ENCODE measurements at places on chromosomes 2 and 18.

- DNase-seq = no peak
These were observed 121.8 kb downstream of the DSC3 start for GRCh38 chr18:30920757-30921156.

- DNase-seq = no peak
These were observed 87.9 kb upstream of the LRRTM1 start for GRCh38 chr2:80392441-80392840.

DNA sequence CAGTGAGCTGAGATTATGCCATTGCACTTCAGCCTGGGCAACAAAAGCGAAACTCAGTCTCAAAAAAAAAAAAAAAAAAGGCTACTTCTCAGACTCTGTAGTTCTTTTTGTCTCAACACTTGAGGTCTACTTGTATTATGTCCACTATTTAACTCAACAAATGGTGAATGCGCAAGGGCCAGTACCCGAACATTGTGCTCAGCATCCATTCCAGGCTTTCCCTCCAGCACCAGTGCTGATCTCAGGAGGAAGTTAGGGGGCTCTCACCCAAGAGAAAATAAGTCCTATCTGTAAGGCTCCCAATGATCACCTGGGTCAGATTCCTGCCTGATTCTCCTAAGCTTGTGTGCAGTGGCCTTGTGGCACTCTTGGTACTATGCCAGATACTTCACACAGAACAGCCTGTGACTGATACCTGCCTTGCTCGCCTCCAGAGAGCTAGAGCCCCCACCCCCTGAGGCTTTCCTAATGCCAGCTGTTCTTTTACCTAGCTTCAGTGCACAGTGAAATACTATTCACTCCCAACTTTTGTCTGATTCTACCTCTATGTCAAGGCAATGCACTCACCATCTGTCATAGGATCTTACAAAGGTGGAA is 74.9 kb downstream of the INO80D start:
- no peak for DNase-seq

- no peak for DNase-seq
These were observed 95.0 kb downstream of the DGKD start for GRCh38 chr2:233449081-233449901.

DNA sequence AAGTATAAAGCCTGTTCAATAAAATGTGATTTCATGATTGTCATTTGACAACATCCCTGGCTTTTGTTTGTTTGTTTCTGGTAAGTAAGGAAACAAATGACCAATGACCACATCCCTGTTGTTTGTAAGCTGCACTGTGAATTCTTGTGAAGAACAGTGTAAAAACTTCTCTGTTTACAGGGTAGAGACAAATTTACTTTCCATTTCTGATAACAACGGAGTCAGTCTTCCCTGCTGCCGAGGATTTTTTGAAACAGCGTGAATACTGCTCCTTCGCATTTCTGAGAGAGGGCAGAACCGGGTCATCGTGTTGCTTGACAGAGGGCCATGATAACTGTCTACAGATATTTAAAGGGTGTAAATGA is 38.4 kb upstream of the CTAGE1 start:
- DNase-seq = no peak

- no peak for DNase-seq
These were observed 12.5 kb downstream of the ABCG8 start for GRCh38 chr2:43851011-43851980.

GRCh38 chr2:69917852-69918251 is 2.9 kb downstream of the MXD1 start:
- DNase-seq = no peak

DNA sequence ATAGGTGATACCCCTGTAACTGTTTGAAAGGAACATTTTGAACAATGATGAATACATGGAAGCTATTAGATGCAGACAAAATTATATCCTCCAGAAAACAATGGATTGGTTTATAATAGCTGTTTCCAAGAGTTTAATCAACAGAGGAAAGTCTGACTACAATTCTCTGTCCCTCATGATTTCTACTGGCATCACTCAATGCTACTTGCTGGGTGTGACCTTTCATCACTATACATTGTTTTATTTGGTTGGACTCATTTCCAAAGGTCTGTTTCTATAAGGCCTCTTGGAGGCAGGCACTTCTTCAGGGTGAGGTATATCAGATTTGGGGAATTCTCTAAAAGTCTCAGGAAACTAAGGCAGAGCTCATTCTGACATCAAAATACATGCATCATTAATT is 636.1 kb upstream of the SLC8A1 start:
- no peak for DNase-seq

GRCh38 chr18:9737472-9738121 is 29.5 kb downstream of the RAB31 start:
- no peak for DNase-seq

DNA sequence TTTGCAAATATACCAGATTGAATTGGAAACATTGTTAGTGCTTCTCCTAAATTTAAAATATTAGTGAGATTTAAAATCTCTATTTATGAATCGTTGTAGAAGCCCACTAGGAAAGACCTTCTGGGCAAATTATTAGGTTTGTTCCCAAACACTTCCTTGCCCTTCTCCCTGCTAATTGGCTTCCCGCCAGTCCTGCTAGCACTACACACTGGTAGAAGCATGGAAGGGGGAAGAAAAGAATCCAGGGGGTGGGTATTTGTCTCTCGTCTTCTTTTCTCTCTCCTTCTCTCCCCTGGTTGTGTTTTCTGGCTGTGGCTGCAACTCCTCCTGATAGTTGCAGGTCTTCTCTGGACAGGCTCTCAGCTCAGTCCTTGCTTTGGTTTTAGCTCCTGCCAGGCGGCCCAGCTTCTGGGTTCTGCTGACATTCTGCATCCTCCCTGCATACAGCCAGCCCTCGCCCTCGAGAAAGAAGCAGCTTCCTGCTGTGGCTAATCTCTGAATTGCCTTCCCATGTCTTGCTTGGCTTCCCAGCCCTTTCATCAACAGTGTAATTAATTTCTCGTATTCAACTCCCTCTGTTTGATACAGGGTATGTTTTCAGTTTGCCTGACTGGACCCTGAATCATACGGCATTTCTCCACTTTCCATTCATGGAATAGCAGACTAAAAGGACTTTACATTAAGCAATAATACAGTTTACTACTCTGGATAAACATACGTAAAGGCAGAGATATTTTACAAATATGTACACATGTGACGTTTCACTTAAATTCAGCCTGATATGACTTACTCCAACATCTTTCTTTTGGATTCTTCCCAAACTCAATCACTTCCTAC is 6.9 kb upstream of the PARD3B start:
- no peak for DNase-seq

GRCh38 chr2:238644095-238645081 is 203.5 kb upstream of the TWIST2 start:
- no peak for DNase-seq

DNA sequence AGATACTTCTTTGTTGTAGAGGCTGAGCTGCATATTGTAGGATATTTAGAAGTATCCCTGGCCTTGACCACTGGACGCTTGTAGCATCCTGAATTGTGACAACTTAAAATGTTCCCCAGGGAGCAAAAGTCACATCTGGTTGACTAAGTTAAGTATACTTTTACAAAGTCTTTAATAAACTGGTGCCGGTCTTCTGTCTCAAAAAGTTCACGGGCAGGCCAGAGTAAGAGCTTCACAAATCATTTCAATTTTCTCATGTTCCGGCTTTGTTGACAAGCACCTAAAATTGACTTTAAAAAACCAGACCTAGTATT is 18.4 kb downstream of the ATP8B1 start:
- no peak for DNase-seq

DNA sequence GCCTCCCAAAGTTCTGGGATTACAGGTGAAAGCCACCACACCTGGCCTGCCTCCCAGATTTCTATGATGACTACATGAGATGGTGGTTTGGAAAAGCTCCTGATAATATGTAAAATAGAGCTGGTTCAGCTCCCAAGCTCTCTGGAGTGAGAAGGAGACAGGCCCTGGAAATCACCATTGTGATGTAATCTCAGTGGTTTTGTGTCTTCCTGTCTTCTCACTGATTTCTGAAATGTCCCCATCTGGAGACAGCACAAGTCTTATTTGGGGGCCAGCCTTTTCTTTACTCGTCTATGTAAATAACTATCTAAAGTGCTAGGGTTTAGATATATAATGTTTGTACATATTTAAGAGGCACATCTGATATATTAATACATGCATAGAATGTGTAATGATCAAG is 64.0 kb downstream of the CCNT2 start:
- no peak for DNase-seq

- no peak for DNase-seq
These were observed at the start of gene PROKR1 for GRCh38 chr2:68643011-68643873. Gene PROKR1, plus strand, starts transcription at chr2:68643579. Its CDS starts 2,243 bp downstream, at chr2:68645822.

DNA sequence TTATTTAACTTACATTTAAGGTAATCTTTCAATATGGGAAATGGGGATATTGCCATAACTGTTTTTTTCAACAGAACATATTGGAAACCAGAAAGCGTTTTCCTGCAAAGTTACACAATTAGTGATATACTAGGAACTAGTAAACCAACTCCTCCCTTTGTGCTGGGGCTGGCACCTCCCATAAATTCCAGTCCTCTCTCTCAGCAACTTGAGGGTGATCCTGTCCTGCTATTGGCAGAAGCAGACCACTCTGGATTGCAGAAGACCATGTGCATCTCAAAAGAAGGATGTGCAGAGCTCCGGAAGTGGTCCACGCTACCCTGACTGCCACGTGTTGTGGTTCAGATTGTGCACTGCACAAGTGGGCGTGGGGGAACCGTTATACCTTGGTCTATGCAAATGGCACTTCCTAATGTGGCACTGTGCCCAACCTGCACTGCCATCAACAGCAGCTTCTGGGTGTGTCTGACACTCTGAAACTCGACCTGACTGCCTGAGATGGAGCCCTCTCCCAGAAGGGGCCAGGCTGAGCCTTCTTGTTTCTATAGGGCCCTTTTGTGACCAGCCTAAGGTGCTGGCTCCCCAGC is 219.2 kb downstream of the ZNF516 start:
- DNase-seq = no peak

- DNase-seq = no peak
These were observed 41.6 kb downstream of the SH3RF3 start for GRCh38 chr2:109170645-109171044.

DNA sequence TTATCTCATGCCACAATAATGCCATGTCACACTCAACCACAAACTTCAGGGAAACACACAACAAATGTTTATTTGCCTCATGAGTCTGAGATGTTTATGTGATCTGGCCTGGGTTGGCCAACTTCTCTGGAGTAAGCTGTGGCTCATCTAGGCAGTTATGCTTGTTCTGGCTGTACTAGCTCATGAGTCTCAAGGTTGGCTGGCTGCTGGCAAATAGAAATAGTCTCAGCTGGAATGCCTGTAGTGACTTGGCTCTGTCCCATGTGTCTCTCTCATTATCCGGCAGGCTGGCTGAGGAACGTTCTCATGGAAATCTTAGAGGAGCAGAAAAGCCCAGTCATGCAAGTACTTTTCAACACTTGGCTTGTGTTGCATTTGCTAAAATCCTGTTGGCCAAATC is 234.9 kb upstream of the CDH2 start:
- no peak for DNase-seq

GRCh38 chr2:123563515-123563914 is 461.6 kb upstream of the CNTNAP5 start:
- DNase-seq = no peak

- DNase-seq = no peak
These were observed 32.7 kb upstream of the SERTAD2 start for GRCh38 chr2:64686283-64686956.

GRCh38 chr2:53901192-53901591 is 41.4 kb upstream of the GPR75 start:
- DNase-seq = no peak

DNA sequence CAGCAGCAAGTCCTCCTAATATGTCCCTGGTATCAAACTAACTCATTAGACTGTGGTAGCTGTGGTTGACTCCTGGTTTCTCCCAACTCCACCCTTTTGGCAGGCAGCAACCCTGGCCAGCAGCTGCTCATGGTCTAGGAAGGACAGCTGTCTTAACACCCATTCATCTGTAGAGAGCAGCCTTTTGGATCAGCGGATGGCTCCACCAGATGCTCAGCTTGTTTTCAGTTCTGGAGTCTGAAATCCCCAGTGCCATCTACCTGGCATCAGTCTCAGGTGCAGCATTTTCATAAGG is 100.5 kb downstream of the SPOPL start:
- no peak for DNase-seq

DNA sequence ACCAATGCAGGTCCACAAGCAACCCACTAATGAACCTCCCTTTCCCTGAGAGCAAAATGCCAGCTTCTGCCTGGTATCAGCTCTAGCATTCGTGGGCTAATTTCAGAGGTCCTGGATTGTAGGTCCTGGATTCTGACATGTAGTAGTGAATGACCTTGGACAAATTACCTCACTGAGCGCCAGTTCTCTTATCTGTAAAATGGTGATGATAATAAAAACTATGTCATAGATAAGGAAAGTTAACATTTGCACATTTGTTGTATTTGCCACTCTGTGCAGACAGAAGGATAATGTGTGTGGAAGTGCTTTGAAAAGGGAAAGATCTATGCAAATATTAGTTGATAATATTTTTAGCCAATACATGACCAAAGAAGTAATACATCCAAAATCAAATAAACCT is 4.1 kb upstream of the TET3 start:
- DNase-seq = no peak

DNA sequence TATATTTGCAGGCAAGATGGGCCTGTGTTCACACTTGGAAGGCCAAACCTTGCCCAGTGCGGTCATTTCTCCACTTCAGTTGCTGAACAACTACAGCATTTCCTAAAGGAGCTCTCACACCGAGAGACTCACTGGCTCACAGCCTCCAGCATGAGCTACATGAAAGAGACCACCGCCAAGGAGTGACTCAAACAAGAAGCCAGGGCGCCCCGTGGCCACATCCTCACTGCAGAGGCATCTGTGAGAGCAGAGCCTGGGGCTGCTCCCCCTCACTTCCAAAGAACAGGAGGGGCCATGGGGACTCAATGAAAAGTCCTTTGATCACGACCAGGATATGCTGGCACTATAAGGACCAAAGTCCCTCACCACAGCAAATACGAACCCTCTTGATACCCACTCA is 50.0 kb downstream of the TMEM163 start:
- no peak for DNase-seq

GRCh38 chr2:128271597-128271910 is 47.1 kb downstream of the HS6ST1 start:
- no peak for DNase-seq

- no peak for DNase-seq
These were observed 4.5 kb downstream of the HNMT start for GRCh38 chr2:137968477-137969417.

- DNase-seq = no peak
These were observed at the start of gene ADAM23 for GRCh38 chr2:206442833-206443734. Gene ADAM23, plus strand, starts transcription at chr2:206443532. Its CDS starts 335 bp downstream, at chr2:206443867.

DNA sequence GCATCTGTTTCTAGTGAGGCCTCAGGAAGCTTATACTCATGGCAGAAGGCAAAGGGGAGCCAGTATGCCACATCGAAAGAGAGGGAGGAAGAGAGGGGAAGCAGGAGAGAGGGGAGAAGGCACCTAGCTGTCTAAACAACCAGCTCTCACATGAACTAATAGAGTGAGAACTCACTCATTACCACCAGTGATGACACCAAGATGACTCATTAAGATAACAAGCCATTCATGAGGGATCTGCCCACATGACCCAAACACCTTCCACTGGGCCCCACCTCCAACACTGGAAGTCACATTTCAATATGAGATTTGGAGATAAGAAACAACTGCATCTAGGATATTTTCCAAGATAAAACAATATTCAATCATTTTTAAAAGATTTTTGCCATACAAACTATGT is 753.9 kb upstream of the ZEB2 start:
- DNase-seq = no peak

GRCh38 chr2:58032016-58032763 is 14.4 kb upstream of the VRK2 start:
- no peak for DNase-seq

GRCh38 chr18:63907664-63908063 is at the start of gene SERPINB10:
Gene SERPINB10, plus strand, starts transcription at chr18:63907958. Its CDS starts 7,553 bp downstream, at chr18:63915511.
- no peak for DNase-seq

GRCh38 chr18:47254341-47254939 is 3.0 kb upstream of the SKOR2 start:
- DNase-seq = no peak

- no peak for DNase-seq
These were observed 6.3 kb downstream of the TMEM127 start for GRCh38 chr2:96259497-96259921.

Data from activated CD4-positive, CD25-positive, alpha-beta regulatory T cell treated with anti-CD3 and anti-CD28 coated beads, Interleukin-2, amount 50 U/mL, for 16 hours (primary cell).